ENCODE measurements at places on chromosomes 12 and 14.
A peak's percentile ranks its signal among the peaks of the same experiment; 100 is the strongest.

DNA sequence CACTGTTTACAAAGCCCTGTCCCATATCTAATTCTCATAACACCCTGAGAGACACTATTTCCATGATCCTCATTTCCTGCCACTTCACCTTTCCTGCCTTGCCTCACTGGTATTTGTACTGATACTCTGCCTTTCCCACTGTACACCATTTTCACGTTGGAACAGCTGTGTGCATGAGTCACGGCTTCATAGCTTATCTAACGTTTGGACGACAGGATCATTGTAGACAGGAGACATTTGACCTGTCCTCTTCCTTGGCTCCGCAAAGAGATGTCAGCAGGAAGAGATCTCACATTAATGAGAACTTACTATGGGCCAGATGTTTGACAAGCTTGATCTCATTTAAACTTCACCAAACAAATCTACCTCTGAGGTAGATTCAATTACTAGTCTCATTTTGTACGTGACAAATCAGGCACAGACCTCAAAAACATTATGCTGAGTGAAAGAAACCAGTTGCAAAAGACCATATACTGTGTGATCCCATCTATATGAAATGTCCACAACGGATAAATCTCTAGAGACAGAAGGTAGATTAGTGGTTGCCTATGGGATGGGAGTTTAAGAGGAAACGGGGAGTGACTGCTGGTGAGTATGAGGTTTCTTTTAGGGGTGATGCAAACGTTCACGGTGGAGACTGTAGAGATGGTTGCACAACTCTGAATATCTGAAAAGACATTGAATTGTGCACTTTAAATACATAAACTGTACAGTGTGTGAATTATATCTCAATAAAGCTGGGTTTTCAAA is 71.2 kb downstream of the KCNK13 start:
- H3K4me3 ChIP-seq = no peak overlapping the region
- H3K4me1 ChIP-seq = no peaks in the 10 kb centered on the region
- H3K27me3 ChIP-seq = no peaks in the 10 kb centered on the region
- no peaks in the 10 kb centered on the region for H3K36me3 ChIP-seq

DNA sequence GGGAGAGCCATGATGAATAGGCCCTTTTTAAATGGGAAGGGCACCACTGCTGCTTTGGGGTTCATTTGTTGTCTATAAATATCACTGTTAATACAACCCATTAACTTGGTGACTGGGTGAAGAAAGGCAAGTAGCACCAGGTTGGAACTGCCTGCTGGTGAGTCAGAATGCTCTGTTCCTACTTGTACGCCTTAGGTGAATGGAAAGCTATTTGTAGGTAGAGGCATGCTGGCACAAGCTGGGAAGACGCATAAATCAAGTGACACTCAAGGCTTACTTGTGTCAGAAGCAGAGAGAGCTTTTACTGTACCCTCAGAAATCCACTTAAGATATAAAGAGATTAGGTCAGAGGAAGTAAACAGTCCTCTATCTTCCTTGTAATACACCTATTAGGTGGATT is 142.5 kb downstream of the TMX1 start:
- no peaks in the 10 kb centered on the region for H3K4me1 ChIP-seq
- H3K4me3 ChIP-seq = no peak overlapping the region
- DNase-seq = no peak
- H3K27ac ChIP-seq = no peak overlapping the region
- H3K27me3 ChIP-seq = no peaks in the 10 kb centered on the region

GRCh38 chr14:76926521-76927251 is 100.5 kb downstream of the LRRC74A start:
- H3K4me3 ChIP-seq = no peak overlapping the region
- H3K27ac ChIP-seq = no peak overlapping the region
- peak; percentile 77 for DNase-seq
- peaks cover 42% of the 10 kb centered on the region for H3K4me1 ChIP-seq
- H3K36me3 ChIP-seq = no peaks in the 10 kb centered on the region

- no peaks in the 10 kb centered on the region for H3K4me1 ChIP-seq
- no peak overlapping the region for H3K4me3 ChIP-seq
- no peak for DNase-seq
- no peak overlapping the region for H3K27ac ChIP-seq
Observed at GRCh38 chr12:100733817-100734593, 60.6 kb upstream of the ANO4 start.

GRCh38 chr12:27412047-27412446 is 34.5 kb upstream of the SMCO2 start:
- no peak overlapping the region for H3K27ac ChIP-seq
- no peak overlapping the region for H3K4me3 ChIP-seq
- H3K27me3 ChIP-seq = no peaks in the 10 kb centered on the region
- H3K4me1 ChIP-seq = no peaks in the 10 kb centered on the region

GRCh38 chr12:40691913-40692764 is at the start of gene CNTN1:
CNTN1 (plus strand) TSS chr12:40692439.
- no peaks in the 10 kb centered on the region for H3K27me3 ChIP-seq
- H3K36me3 ChIP-seq = no peaks in the 10 kb centered on the region
- no peaks in the 10 kb centered on the region for H3K4me1 ChIP-seq
- H3K27ac ChIP-seq = peak within 1 kb of the TSS; percentile 12

DNA sequence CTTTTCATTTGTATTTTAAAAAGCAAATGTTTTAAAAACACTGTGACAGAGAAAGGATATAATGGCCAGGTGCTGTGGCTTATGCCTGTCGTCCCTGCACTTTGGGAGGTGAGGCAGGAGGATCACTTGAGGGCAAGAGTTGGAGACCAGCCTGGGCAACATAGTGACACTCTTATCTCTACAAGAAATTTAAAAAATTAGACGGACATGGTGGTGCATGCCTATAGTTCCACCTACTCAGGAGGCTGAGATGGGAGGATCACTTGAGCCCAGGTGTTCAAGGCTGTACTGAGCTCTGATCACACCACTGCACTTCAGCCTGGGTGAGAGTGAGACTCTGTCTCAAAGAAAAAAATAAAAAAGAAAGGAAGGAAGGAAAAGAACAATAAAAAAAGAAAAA is 7.8 kb downstream of the RFX4 start:
- no peaks in the 10 kb centered on the region for H3K36me3 ChIP-seq
- H3K4me3 ChIP-seq = no peak overlapping the region
- DNase-seq = no peak

DNA sequence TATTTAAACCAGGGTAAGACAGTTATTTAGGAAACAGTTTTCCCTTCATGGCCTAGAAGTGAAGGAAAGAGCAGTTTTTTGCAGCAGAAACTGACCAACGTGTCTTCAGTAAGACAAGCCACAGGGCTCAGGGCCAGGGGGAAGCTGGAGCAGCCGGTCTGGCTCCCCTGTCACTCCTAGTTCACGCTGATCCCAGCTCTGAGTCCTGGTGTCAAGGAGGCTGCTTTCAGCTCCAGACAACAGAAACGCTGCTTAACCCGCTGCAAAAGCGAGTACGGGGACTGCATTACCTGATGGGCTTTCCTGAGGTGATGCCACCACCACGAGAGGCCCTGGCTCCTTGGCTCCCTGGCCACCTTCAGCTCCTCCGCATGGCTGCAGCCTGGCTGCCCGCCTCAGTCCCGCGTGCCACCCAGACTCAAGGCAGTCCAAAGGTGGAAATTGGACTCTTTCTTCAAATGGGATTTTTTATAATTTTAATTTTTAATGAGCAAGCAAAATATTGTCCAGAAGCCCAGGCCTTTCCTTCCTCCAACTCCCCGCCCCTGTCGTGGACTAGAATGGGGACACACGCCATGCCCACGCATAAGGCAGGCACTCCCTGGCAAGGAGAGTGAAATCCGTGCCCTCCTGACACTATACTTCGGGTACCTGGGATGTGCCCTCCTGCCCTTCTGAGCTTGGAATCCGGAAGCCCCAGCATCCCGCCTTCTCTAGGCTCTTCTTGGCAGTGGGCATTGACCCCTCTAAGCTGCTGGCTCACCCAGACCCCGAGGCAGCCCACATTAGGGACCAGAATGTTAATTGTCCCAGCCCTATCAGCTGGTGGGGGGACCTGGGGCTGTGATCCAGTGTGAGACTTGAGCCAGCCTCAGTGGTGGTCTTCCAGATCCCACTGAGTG is 85.0 kb downstream of the PAPOLA start:
- no peaks in the 10 kb centered on the region for H3K27me3 ChIP-seq
- no peak overlapping the region for H3K4me3 ChIP-seq
- no peaks in the 10 kb centered on the region for H3K4me1 ChIP-seq
- DNase-seq = no peak
- no peaks in the 10 kb centered on the region for H3K36me3 ChIP-seq

DNA sequence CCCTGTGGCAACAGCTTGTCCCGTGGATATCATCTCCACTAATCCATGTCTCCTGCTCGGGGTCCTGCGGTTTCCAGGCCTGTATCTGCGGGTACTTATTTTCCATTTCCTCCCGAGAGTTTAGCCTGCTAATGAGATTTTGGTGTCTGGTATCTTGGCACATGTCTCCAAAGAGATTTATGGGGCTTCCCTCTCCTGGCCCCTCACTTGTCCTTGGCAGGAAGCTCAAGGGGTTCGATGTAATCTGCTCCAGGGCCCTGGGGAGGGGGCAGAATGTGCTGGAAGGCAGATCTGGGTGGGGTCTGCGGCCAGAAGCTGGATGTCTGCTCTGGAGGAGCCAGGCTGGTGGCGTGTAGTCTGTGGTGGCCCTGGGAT is 85.7 kb downstream of the KIF26A start:
- DNase-seq = no peak
- peaks cover 12% of the 10 kb centered on the region for H3K4me1 ChIP-seq
- peak overlapping the region; percentile 2 for H3K27ac ChIP-seq
- no peaks in the 10 kb centered on the region for H3K36me3 ChIP-seq

DNA sequence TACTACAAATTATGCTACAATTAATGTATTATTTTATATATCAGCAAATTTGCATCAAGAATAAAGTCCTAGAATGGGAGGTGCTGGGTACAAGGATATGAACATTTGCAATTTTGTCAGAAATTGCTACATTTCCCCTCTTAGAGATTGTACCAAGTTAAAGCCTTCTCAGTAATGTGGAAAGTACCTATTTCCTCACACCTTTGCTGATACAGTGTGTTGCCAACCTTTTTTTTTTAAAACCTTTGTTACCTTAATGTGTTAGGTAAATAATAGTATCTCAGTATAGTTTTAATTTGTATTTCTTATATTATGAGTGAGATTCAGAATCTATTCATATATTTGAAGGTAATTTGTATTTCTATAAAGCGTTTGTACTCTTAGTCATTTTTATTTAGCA is 95.4 kb upstream of the HIF1A start:
- no peaks in the 10 kb centered on the region for H3K36me3 ChIP-seq
- H3K4me3 ChIP-seq = no peak overlapping the region
- peaks cover 5% of the 10 kb centered on the region for H3K4me1 ChIP-seq

- H3K36me3 ChIP-seq = no peaks in the 10 kb centered on the region
- DNase-seq = no peak
- no peaks in the 10 kb centered on the region for H3K27me3 ChIP-seq
- no peaks in the 10 kb centered on the region for H3K4me1 ChIP-seq
- no peak overlapping the region for H3K4me3 ChIP-seq
Observed at GRCh38 chr12:39499296-39499695, 56.4 kb upstream of the KIF21A start.

- H3K4me3 ChIP-seq = no peak overlapping the region
- no peaks in the 10 kb centered on the region for H3K27me3 ChIP-seq
- peaks cover 2% of the 10 kb centered on the region for H3K4me1 ChIP-seq
- DNase-seq = no peak
Observed at GRCh38 chr12:120762086-120762485, 36.5 kb downstream of the ACADS start.

GRCh38 chr12:89436062-89436461 is 83.8 kb upstream of the DUSP6 start:
- no peak overlapping the region for H3K4me3 ChIP-seq
- H3K4me1 ChIP-seq = no peaks in the 10 kb centered on the region
- no peaks in the 10 kb centered on the region for H3K36me3 ChIP-seq
- DNase-seq = no peak

- no peaks in the 10 kb centered on the region for H3K27me3 ChIP-seq
- DNase-seq = no peak
- no peak overlapping the region for H3K4me3 ChIP-seq
- H3K36me3 ChIP-seq = no peaks in the 10 kb centered on the region
- no peak overlapping the region for H3K27ac ChIP-seq
Observed at GRCh38 chr14:61344437-61345150, 23.2 kb downstream of the PRKCH start.

DNA sequence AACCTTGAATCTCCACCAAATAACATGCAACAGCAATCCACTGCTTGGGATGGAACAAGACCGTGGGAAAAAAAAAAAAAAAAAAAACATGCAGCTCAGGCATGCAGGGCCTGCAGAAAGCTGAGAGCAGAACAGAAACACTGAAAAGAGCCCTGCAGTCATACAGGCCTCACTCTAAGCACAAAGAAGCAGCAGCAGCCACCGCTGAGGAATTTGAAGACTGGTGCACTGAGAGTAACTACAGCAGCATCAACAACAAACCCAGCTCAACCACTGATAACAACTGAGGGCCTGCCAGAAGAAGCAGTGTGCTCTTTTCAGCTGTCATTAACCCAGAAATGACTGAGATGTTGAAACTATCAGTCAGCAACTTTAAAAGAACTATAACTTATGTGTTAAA is 354.7 kb upstream of the TMTC1 start:
- no peaks in the 10 kb centered on the region for H3K27me3 ChIP-seq
- H3K4me1 ChIP-seq = no peaks in the 10 kb centered on the region
- H3K27ac ChIP-seq = no peak overlapping the region
- no peak overlapping the region for H3K4me3 ChIP-seq
- no peaks in the 10 kb centered on the region for H3K36me3 ChIP-seq

GRCh38 chr12:128421375-128421774 is 154.4 kb downstream of the TMEM132C start:
- no peaks in the 10 kb centered on the region for H3K36me3 ChIP-seq
- no peaks in the 10 kb centered on the region for H3K27me3 ChIP-seq
- H3K27ac ChIP-seq = no peak overlapping the region
- H3K4me3 ChIP-seq = no peak overlapping the region
- DNase-seq = no peak

All from ovary (tissue), 10 donors.